Aorta (tissue), 5 donors: ENCODE measurements at places on chromosomes 11 and 22.

DNA sequence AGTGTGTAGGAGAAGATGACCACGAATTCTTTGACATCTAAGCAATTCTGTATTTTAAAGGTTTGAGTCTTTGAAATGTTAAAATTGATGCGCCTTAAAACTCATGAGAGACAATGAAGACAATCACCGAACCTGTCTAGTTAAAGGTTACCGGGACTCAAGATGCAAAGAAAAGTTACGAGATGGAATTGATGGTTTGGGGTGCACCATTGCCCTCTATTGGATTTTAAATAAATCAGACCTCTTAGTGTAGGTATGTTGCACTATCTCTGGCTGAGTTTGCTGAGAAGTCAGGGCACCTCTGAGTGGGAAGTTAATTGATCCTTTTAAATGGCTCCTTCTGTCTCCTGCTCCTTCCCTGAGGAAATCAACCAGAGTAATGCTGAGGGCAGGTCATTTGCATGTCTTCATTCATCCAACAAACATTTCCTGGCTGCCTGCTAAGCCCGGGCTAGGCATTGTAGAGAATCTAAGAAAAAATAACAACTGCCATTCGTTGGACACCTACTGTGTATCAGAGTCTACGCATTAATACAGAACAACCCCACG, 19.4 kb upstream of the TMA7B start:
- no peak for DNase-seq

GRCh38 chr11:2156416-2157182, 4.4 kb downstream of the INS start:
- DNase-seq = peak; percentile 90

DNA sequence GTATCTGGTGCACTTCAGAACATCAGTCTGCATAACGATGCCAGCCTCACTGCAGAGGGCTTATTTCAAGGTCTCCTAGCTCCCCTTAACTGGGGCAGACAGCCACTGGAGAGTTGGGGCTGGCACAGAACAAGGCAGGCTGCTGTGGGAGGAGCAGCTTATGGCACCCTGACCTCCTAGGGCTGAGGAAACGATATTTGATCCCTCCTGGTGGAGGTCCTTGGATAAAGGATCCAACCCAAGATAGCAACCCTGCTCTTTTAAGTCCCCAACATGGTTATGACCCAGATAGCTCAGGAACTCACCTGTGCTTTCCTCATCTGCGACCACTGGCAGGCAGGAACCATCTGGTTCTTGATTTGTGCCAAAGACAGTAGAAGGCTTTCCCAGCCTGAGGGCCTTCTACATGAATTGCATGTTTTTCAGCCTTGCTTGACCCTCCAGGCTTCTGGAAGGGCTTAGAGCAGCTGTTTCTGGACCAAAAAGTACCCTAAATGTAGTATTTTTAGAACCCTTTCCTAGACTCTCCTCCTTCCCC, 2.8 kb downstream of the TMEM109 start:
- no peak for DNase-seq

DNA sequence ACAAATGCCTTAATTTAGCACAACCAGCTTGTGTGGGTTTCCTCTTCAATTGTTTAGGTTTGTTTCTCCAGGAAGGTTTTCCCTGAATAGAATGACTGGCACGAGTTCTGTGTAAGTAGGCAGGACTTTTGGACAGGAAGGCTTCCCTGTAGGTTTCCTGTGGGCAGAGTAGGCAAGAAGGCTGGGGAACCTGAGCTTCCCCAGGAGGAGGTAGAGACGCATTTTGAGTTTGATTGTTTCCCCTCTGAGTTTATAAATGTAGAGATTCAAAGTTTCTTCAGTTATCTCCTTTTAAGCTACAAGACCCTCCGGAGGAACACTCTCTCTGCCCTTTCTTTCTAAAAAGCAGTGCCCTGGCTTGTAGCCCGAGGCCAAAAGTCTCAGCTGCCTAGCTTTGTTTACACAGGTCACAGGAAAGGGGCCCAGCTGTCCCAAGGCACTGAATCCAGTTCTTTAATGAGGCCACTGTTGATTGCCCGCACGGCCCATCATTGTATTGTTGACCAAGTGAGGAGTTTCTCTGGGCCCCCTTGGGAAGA, 66.6 kb upstream of the RDX start:
- DNase-seq = no peak

- DNase-seq = no peak
These were observed 14.9 kb downstream of the TBCEL start for GRCh38 chr11:121038648-121039409.

- DNase-seq = no peak
These were observed 14.9 kb upstream of the PRG2 start for GRCh38 chr11:57405271-57405860.

DNA sequence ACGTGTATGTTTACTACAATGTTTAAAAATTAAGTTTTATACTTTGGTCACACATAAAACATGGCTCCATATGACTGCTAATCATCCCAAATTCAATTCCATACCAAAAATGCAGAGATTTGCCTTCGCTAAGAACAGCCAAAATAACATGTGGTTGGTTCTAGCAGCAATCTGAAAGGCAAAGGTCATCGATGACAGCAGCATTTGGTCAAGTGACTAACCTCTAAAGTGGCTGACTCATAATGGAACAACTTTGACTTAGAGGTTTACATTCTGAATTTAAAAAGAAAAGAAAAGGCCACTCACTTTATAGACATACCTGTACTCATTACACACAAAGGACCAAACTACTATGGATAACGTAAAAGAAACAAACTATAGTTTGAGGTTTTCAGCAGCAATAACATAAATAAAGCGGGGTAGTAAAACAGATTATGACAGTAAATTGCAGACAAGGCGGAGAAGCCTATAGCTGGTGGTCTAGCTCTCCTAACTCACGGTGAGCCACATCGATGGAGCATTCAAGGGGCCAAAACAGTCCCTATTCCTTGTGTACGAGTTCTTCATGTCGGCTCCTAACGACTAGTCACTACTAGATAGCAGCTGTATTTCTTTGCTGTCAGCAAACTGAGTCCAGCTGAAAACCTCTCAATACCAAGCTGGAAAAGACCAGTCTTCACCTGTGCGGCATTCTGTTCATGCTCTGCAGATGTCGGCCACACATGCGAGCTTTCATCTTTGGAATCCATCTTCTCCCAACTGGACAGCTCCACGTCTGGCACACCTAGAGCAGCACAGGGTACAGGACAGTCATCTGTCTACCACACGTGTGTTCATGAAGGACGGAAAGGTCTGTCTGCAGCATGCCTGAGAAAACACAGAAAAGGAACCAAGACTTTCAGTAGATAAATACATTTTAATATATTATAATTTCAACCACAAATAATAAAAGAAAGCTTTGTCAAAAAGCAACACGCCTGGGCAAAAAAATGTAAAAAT, 42.1 kb downstream of the PRDM10 start:
- no peak for DNase-seq

- DNase-seq = no peak
These were observed 13.0 kb upstream of the ZBTB44 start for GRCh38 chr11:130327716-130328115.

GRCh38 chr11:72924568-72925190, 110.5 kb downstream of the ATG16L2 start:
- no peak for DNase-seq

DNA sequence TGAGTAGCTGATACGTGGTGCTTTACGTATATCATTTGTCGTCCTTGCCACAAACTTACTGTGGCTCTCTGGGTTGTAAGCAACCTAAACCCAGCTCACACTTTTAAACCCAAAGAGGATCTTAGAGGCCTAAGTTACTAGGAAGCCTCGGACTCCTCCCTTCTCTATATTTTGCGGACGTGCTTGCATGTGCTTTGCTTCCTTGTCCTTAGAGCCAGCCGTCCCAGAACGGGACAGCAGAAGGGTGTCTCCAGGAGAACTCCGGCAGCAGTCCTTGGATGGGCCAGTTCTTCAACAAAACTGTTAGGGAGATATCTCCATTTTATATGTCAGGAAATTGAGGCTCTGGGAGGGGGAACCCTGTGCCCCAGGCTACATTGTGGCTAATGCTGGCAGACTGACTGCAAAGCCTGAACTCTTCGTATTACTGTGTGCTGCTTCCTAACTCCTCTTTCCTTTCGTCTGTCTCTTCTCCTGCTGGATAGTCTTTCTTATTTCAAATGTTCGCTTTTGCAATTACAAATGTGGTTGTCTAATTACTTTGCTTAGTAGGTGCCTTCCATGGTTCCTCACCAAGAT, 33.8 kb downstream of the TNRC6B start:
- DNase-seq = no peak

- no peak for DNase-seq
These were observed 23.3 kb downstream of the ST3GAL4 start for GRCh38 chr11:126378763-126379162.

- no peak for DNase-seq
These were observed 61.6 kb upstream of the CDON start for GRCh38 chr11:126124231-126124661.

DNA sequence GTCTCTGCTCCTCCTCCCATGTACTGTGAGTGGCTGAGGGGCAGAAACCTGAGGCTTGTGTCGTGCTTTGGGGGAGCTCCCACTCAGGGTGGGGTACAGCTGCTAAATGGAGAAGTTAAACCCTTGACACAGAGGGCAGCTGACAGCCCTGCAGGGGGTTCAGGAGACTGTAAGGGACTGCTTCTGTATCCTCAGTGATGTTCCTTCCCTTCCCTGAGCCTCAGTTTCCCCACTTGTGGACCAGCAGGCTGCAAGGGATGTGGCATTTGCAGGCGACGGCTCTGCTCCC, 15.6 kb downstream of the SYNGR1 start:
- DNase-seq = no peak

DNA sequence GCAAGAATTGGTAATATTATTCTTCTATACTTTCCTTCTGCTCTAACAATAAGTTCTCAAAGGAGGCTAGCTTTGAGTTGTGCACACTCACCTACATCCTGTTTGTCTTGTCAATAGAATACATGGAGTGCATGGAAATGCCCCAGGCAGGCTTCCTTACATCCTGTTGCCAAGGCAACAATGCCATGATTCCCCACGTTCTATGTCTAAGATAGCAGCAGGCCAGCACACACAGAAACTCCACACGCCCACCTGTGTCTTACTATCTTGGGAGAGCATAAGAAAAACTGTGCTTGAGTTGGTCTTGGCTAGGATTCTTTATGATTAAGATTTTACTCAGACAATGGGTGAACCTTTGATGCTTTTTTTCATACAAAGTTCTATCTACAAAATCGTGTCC, 379.2 kb downstream of the AASDHPPT start:
- DNase-seq = no peak

DNA sequence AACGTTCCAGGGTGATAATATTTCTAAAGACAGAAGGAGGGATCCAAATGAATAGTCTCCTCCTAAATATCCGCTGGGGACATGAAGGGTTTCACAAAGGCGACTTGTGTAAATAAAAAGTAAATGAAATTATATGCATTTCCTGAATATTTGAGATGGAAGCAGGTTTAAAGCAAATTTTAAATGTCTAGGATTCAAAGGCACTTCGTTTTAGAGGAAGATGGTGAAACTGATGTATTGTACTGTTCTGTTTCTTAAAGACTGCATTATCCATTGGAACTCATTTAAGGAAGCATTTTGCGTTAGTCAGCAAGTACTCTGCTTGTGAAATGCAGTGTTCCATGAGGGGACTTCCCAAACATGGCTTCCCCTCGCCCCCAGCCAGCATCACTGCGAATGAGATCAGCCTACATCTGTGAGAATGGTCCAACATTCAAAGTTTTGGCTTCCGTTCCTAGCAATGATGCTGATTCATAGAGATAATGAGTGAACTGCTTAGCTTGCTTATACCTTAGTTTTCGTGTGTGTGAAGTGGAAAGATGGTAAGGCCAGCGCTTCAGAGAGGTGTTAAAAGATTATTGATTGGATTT, 1.5 kb downstream of the RAB39A start:
- DNase-seq = no peak

DNA sequence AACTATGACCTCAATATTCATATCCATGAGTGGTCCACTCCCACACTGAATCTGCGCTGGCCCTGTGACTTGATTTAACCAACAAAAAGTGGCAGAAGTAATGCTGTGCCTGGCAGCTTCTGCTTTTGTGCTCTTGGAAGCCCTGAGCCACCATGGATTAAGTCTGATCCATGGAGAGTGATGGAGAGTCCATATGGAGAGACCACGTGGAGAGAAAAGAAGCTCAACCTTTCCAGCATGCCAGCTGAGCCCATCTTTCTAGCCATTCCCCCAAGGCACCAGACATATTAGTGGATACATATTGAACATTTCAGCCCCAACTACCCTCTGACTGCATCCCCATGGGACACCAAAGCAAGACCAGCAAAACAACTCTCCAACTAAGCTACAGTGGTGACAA, 16.0 kb downstream of the LRRC55 start:
- DNase-seq = no peak

DNA sequence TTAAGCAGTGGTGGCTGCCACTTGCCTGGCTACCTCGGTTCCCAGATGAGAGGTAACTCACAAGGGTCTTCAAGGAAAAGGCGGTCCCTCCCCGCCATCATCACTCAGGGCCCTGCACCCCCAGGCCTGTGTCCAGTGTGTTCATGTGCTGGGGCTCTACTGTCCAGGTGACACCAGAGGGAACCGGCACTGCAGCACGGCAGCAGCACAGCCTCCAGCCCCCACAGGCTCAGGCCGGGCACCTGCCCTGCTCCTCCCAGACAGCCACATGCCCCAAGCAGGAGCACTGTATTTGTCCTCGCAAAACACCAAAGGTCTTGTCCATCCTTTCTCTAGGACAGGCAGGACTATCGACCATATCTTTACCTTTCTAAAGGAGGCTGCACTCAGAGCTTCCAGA, 982.1 kb downstream of the NTM start:
- no peak for DNase-seq

- DNase-seq = no peak
These were observed 81.9 kb downstream of the PRR5L start for GRCh38 chr11:36377759-36378564.

GRCh38 chr11:67006029-67006884, 16.7 kb upstream of the SYT12 start:
- DNase-seq = no peak

- DNase-seq = no peak
These were observed 17.9 kb downstream of the CWF19L2 start for GRCh38 chr11:107439586-107440167.

DNA sequence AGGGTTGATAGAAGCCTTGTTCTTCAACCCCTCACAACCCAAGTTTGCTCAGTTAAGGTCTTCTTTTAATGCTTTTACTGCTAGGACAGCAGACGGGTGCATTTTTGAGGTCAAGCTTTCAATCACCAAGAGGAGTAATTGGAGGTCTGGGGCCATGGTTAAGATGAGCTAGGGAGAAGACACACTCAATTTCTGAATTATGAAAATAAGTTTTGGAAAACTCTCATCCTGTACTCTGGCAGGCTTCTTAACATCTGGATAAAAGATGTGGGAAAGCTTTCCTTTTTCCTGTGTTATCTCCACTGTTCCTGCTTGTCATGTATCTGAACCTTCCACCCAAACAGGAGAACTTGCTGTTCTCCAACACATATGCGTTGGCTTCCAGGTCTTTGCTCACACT, 9.7 kb downstream of the ABTB2 start:
- DNase-seq = no peak
